IMR-90 (cell line): ENCODE measurements at places on chromosomes 5 and 9. TPM values are rescaled to one million over a fixed set of nuclear protein-coding genes. Genes with fewer than 3 reads are reported as not detected.

The DBH gene
- polyA plus RNA-seq: not detected in 2 replicates

The SCGB3A2 gene
- polyA plus RNA-seq: not detected in 2 replicates

GRCh38 chr5:164360589-164360988 lies 855.2 kb downstream of the MAT2B start:
- peak; percentile 63 for DNase-seq

DNA sequence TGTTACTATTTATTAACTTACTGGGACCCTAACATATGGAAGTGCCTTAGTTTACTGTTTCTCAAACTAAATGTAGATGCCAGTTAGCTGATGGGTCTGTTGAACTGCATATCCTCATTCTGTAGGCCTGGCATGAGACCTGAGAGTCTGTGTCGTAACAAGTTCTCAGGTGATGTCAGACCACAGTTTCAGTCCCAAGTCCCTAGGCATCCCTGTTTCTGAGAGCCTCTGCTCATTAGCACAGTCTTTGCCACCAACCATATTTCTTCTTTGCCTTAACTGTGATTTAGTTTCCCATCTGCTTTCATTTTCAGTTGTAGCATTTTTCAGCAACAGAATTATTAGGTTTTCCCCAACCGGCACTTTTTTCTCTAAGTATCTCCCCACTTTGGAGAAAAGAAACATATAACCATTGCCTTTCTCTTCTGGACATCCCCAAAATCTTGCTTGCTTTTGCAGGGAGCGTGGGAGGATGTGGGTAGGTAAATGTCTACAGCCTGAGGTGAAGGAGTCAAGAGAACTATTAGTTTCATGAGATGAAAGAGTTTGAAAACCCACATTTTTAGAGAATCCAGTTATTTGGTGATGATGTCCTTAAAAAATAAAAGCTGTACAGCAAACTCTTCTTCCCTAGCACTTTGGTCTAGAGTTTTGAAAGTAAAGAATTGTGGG lies 74.6 kb downstream of the NUDT12 start:
- DNase-seq: no peak

- DNase-seq: no peak
Observed at GRCh38 chr5:175489693-175490443, 11.5 kb downstream of the SFXN1 start.

DNA sequence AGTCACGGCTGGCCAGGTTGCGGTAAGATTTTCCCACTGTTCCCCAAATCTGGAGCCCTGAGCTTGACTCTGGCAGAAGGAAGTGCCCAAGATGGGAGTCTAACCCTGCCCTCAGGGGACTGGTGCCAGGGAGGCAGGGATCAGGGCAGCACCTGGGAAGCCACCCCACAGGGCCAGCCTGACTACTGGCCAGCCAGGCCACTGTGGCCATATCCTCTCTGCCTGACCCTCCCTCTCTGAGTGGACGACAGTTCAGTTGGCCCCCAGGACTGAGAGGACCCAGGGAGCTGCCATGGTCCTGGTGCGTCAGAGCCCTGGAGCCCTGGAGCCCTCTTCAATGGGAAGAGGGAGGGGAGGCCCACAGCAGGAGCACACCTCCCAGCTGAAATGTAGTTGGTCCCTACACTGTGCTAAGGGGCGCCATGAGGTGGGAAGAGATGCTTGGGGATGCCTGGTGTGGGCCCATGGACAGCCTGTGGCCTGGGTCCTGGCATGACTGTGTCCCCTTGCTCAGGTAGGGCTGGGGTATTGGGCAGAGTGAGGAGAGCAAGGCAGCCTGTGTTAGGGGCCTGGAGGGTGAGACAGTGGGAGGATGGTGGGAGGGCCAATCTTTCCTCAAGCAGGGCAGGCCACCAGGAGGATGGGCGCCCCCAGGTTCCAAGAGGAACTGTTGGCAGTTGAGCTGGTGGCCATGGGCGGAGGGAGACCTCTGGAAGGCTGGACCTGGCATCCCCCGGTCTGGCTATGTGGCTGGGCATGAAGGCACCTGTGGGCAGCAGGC lies 81.1 kb downstream of the PHF2 start:
- DNase-seq: no peak

The WNK2 gene
- not detected in 2 replicates for polyA plus RNA-seq

GRCh38 chr5:344668-345067 lies 23.2 kb downstream of the AHRR start:
- DNase-seq: no peak

GRCh38 chr9:22452415-22453010 lies 5.9 kb downstream of the DMRTA1 start:
- peak; percentile 31 for DNase-seq

DNA sequence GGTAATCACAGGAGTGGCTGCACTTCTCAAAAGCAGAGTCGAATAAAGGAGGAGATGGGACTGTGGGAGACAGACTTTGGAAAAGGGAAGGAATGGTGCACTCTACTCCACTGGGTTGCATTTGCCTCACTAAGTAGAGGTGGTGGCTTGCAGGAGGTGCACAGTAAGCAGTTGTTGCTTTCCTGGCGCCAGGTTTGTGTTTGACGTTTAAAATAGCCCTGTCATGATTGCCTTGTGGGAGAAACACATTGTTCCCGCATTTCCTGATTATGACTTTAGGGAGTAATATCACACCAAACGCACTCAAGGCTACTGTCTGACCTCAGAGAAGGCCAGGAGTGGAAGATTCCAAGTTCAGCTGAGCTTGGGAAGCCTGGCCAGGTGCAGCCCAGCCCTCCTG lies 36.7 kb downstream of the DMRT1 start:
- DNase-seq: no peak

- no peak for DNase-seq
Observed at GRCh38 chr5:1177826-1178528, 23.4 kb upstream of the SLC6A19 start.

DNA sequence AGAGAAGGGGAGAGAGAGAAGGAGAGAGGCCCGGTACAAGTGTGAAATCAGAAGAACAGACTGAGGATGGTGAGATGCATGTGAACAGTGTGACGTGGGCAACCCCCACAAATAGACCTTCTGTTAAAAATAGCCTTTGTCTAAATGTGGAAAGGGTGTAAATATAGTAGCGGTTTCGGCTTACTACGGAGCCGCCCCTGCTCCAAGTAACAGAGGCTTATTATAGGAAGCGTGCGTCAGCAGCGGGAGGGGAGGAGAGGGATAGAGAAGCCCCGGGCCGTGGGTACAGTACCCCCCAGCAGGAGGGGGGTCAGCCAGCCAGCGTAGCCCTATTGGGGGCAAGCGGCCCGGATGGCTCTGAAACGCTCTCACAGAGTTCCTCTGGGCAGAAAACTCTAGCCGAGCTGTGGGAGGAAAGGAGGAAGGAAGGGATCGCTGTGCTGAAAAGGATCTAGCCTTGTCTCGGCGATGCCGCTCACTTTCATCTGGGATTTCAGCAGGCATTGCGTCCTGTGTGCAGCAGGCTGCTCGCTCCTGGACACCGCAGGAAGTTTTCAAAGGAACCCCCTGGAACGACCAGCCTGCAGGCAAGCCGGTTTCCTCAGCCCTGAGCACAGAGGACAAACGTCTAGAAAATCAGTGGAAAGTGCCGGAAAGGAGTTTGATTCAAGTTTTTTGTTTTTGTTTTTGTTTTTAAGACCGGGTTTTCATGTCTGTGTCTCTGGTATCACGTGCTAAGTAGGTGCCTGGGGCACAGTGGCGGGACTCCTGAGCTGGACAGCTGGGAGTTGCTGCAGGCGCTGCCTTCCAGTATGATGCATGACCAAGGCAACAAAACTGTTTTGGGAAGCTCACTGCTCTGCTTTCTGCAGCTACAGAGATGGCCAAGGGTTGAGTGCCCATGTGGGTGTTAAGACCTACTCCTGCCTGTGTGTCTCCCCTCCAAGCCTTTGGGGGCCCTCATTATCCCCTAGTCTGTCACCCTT lies 146.6 kb downstream of the SEC61B start:
- peak; percentile 83 for DNase-seq

The ENG gene
- 73.9 and 83.3 TPM in 2 replicates for polyA plus RNA-seq

DNA sequence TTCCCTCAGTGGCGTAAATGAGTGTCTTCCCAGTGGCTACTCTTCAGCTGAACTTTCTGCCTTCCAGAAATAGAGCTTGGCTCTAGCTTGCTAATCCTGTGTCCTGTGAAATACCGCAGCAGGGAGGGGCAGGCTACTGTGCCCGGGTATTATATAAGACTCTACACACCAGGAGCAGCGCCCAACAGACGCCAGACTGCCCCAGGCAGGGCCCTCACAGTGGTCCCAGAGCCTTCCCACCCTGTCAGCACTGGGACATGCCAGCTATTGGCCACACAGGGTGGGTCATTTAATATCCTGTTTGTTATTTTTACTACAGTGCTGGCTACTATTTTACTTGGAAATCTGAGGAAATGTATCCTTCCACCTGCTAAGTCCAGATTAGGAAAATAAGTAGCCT lies 121.0 kb downstream of the FEM1C start:
- no peak for DNase-seq

The ZNF883 gene
- polyA plus RNA-seq: 0.32 and 0.51 TPM in 2 replicates

The GFI1B gene
- polyA plus RNA-seq: 0.02 TPM in 1 of 2 replicates, not detected in the other

DNA sequence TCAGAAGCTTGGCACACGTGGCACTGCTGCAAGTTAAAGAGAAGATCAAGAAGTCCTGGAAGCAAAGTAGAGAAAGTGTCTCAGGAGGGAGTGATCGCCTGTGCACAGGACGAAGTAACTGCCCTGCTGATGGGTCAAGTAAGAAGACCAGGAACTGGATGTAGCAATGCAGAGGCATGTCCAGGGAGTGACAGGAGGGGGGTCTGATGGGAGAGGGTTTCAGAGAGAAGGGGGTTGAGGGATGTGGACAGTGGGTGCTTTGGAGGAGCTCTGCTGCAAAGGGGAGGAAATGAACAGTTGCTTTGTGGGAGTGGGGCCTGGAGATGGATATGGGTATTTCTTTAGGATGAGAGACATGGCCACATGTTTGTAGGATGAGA lies 60.2 kb upstream of the PHYKPL start:
- no peak for DNase-seq

The OR13C2 gene
- not detected in 2 replicates for polyA plus RNA-seq

DNA sequence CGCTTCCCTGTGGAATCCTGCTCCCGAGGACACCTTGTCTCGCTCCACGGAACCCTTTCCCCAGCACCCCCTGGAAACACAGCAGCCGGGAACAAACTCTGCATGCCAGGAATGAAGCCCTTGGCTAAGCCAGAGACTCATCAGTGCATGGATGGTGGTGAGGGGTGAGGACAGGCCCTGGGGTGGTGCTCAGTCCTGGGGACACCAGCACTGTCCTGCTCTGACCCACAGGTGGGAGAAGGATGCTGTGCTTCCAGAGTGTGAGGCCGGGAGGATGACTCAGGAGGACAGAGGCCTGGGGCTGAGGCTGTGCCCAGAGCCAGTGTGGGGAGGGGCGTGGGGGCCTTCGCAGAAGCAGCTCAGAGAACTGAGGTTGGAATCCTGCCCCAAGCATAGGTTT lies 11.2 kb upstream of the EGR1 start:
- no peak for DNase-seq

The RIGI gene
- 3.8 and 4.8 TPM in 2 replicates for polyA plus RNA-seq

The ADAMTS19 gene
- 0.11 and 0.17 TPM in 2 replicates for polyA plus RNA-seq

DNA sequence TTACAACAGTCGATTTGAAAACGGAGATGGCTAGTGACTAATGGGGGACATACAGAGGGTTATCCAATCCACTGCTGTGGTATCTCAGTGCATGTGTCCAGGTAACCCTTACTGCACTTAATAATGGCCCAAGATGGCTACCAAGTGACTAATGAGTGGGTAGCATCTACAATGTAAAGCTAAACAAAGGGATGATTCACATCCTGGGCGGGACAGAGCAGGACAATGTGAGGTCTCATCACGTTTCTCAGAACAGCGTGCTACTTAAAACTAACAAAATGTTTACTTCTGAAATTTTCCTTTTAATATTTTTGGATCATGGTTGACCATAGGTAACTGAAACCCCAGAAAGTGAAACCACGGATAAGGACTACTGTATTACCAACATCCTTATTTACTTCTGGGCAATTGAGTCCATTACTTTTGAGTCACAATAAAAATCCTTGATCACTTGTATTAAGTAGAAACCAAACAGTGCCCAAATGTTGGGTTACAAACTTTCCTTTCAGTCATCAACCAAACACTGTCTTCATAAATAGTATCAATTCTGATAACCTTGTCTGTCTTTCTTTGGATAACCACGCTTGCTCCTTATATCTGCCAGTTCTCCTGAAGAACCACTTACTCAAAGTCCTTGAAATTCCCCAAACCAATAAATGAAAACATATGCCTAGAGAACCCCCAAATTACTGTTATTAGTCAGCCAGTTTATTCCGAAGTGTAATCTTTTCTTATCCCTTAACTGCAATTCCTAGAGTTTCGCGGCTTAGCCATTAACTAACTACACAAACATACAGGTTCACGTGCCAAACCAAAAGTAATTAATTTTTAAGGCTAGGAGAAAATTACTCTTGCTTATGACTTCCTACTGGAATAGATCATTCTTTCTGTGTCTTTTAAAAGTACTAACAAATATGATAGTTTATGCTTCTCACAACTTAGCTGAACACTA lies 59.7 kb downstream of the ELL2 start:
- peak; percentile 89 for DNase-seq

DNA sequence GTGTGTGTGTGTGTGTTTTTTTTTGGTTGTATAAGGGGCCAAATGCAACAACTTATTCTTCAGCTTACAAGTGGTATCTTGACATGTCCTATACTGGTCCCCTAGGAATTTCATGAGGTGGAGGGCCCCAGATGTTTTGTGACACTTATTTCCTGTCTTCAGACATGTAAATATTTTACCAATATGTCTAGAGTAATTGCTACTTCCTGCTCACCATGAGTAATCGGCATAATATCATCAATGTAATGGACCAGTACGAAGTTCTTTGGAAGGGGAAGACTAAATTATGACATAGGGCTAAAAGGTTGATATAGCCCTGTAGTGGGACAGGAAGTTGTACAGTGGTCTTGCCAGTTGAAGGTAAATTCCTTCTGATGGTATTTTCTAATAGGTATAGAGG lies 3.7 kb upstream of the OTULIN start:
- DNase-seq: peak; percentile 25

- no peak for DNase-seq
Observed at GRCh38 chr9:89497257-89497963, 503 bp downstream of the SEMA4D start.

DNA sequence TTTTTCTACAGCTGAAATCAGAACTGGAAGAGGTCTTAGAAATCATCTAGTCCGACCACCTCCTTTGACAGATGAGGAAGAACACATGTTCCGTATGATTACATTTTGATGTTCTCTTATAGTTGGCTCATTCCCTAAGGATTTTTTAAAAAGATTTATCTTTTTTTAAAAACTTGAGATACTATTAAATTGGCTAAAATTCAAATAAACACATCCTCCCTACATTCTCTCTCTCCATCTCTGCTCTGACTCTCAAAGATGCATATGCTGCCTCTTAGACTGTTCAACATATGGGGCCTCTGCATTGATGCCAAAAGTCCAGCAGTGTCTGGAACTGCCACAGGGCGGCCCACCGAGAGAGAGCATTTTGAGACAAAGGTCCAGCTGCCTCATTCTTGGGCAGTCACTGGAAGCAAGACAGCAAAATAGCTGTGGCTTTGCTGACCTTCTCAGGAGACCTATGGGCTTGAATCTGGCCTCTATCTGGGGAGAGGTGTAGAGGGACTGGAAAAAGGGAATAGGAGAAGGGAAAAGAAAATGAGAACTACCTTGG lies 12.8 kb upstream of the TSSK1B start:
- DNase-seq: no peak

GRCh38 chr5:15021266-15022046 lies 149.9 kb upstream of the ANKH start:
- peak; percentile 80 for DNase-seq
